Chondrocyte (in vitro differentiated cells): ENCODE measurements at places on chromosomes 1 and 21. TPM values are rescaled to one million over a fixed set of nuclear protein-coding genes. Genes with fewer than 3 reads are reported as not detected.
A peak's percentile ranks its signal among the peaks of the same experiment; 100 is the strongest.

DNA sequence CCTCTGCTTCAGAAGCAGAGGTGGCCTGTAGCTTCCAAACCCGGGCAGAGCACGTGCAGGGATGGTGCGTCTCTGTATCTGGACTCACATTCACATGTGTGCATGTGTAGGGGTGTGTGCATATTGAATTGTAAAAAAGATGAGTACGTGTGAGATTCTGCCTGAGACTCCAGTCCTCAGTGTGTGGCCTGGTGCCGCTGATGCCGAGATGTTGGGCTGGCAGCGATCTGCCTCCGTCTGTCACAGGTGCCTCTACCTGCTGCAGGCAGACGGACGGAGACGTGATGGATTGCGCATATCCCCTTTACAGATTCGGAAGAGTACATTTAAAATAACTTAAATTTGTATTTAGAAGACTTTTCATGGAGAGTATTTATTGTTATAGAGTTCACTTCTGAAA lies 53.6 kb downstream of the ADARB1 start:
- no peak overlapping the region for H3K4me3 ChIP-seq
- no peaks in the 10 kb centered on the region for H3K27me3 ChIP-seq
- peak overlapping the region; percentile 97 for H3K27ac ChIP-seq
- peaks cover 70% of the 10 kb centered on the region for H3K4me1 ChIP-seq
- DNase-seq, result no peak

GRCh38 chr1:43796111-43796581 lies 88.8 kb downstream of the ST3GAL3 start:
- peak overlapping the region; percentile 59 for H3K27ac ChIP-seq
- H3K4me1 ChIP-seq, result peaks cover 9% of the 10 kb centered on the region
- H3K27me3 ChIP-seq, result no peaks in the 10 kb centered on the region
- no peak overlapping the region for H3K4me3 ChIP-seq

- peak; percentile 96 for DNase-seq
- H3K4me3 ChIP-seq, result peak overlapping the region; percentile 68
- H3K4me1 ChIP-seq, result peaks cover 70% of the 10 kb centered on the region
These were observed 36.4 kb upstream of the HHAT start for GRCh38 chr1:210292231-210292871.

DNA sequence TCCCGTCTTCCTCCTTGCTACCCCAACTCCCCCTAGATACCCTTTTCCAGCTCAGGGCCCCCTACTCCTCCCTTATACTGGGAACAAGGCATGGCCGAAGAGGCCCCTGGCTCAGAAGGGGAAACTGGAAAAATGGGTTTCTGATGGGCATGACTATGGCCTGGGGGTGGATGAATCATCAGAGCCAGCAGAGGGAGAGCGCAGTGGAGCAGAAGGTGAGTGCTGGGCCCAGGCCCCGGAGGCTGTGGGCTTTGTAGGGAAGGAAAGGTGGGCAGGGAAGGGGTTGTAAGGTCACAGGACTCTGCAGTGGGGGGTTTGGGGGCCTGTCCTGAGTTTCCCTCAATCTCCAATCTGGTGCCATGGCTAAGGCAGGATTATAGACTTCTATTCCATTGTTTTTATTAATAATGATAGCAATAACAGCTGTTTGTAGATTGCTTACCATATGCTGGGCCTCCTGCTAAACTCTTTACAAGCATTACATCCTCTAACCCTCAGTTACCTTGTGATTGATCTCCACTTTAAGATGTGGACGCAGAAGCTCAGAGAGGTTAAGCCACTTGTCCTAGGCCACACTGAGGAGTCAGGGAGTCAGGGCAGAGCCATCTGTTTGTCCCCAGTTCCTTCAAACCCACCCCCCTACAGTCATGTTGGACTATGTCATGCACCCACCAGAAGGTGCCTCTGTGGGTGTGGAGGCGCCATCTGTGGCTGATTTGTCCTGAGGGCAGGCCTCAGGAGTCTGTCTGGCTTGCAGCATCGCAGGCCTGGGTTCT lies 36.2 kb upstream of the ZNF362 start:
- no peaks in the 10 kb centered on the region for H3K27me3 ChIP-seq
- DNase-seq, result no peak
- no peak overlapping the region for H3K27ac ChIP-seq
- H3K36me3 ChIP-seq, result peaks cover 3% of the 10 kb centered on the region

DNA sequence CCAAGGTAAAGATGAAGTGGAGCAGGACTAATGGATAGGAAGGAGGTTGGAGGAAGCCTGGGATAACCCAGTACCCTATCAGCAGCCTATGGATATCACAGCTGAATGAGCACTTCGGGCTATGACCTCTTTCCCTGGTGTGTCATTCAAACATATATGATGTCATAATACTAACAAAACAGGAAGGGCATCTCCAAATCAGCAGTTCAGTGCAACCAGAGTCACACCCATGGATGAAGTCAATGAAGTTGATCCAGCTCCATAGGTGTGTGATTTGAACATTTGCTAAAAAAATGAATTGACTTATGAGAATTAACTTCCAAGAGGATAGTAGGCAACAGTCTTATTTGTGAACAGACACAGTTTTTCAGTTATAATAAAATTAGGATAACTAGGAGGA lies 1.7 kb upstream of the C1orf116 start:
- H3K4me1 ChIP-seq, result no peaks in the 10 kb centered on the region
- peaks cover 21% of the 10 kb centered on the region for H3K27me3 ChIP-seq
- no peaks in the 10 kb centered on the region for H3K36me3 ChIP-seq
- no peak overlapping the region for H3K4me3 ChIP-seq

DNA sequence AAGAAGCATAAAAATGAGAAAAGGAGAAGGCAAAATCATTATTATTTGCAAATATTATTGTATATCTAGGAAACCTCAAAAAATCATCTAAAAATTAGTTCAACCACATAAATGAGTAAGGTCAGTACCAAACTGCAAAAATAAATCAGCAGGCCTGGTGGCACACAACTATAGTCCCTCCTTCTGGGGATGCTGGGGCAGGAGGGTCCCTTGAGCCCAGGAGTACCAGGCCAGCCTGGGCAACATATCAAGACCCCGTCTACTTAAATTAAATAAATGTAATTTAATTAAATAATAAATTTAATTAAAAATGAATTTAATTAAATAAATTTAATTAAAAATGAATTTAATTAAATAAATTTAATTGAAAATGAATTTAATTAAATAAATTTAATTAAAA lies 40.3 kb upstream of the TRIM67 start:
- no peak overlapping the region for H3K4me3 ChIP-seq
- H3K36me3 ChIP-seq, result peaks cover 9% of the 10 kb centered on the region
- no peak for DNase-seq

DNA sequence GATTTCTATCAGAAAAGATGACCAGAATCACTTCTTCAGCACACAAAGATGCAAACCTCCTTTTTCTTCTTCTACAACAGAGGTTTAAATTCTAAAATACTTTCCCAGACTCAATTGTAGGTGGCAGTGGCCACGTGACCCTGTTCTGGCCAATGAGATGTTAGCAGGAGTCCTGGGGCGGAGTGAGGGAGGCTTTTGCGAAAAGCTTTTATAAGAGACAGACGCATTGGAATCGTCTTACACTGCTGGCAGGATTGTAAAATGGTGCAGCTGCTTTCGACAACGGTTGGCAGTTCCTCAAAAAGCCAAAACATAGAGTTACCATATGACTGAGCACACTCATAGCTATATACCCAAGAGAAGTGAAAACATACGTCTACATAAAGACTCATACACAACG lies 87.0 kb upstream of the MAGI3 start:
- H3K4me1 ChIP-seq, result no peaks in the 10 kb centered on the region
- H3K27me3 ChIP-seq, result peaks cover 19% of the 10 kb centered on the region

- no peaks in the 10 kb centered on the region for H3K27me3 ChIP-seq
- H3K36me3 ChIP-seq, result no peaks in the 10 kb centered on the region
- peaks cover 49% of the 10 kb centered on the region for H3K4me1 ChIP-seq
- no peak for DNase-seq
These were observed 3.7 kb downstream of the CHD1L start for GRCh38 chr1:147246044-147246690.

GRCh38 chr1:237931581-237931980 lies 40.9 kb upstream of the ZP4 start:
- no peak for DNase-seq
- H3K27me3 ChIP-seq, result no peaks in the 10 kb centered on the region
- H3K4me1 ChIP-seq, result no peaks in the 10 kb centered on the region
- H3K36me3 ChIP-seq, result no peaks in the 10 kb centered on the region

GRCh38 chr1:18783705-18784481 lies 75.6 kb downstream of the TAS1R2 start:
- no peak overlapping the region for H3K27ac ChIP-seq
- DNase-seq, result no peak
- H3K27me3 ChIP-seq, result peaks cover 42% of the 10 kb centered on the region

- H3K27me3 ChIP-seq, result no peaks in the 10 kb centered on the region
- H3K27ac ChIP-seq, result no peak overlapping the region
- peaks cover 1% of the 10 kb centered on the region for H3K36me3 ChIP-seq
- H3K4me1 ChIP-seq, result peaks cover 31% of the 10 kb centered on the region
- no peak overlapping the region for H3K4me3 ChIP-seq
These were observed 158.8 kb upstream of the NFIA start for GRCh38 chr1:60923389-60924087.

DNA sequence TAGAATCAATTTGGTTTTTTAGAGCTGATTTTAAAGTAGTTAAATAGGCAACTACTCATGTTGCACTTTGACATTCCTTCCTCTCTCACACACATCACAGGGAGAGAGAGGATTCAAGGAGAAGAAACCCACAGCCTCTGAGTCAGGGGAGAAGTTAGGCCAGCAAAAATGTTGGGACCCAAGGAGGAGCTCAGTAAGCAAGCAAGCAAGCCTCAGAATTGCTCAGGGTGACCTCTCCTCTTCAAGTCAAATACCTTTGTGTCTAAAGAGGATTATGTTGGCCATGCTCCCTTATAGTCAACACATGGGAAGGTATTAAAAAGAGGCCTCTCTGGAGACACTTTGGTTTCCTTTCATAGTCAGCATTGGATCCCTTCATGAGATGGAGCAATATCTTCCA lies 80.5 kb upstream of the WARS2 start:
- H3K4me1 ChIP-seq, result peaks cover 6% of the 10 kb centered on the region
- no peak overlapping the region for H3K4me3 ChIP-seq
- DNase-seq, result no peak
- no peaks in the 10 kb centered on the region for H3K27me3 ChIP-seq

GRCh38 chr1:232179896-232180778 lies 449.8 kb downstream of the SIPA1L2 start:
- H3K36me3 ChIP-seq, result no peaks in the 10 kb centered on the region
- H3K4me3 ChIP-seq, result no peak overlapping the region

DNA sequence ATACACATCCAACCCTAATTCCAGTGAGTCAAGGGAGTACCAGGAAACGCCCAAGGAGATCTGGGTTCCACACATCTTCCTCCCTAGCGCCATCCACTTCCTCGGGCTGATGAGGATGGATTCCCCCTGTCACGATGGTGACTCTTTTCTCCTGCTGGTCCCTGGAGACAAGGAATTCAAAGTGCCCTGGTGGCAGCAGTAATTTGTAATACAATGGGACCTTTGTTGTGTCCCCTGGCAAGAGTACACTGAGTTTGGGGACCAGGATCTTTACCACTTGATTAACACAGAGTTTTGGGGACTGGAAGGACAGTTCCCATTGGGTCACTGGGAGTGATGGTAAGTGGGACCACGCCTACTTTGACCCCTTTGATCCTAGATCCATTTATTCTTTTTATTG lies 9.4 kb upstream of the JAK1 start:
- H3K27ac ChIP-seq, result no peak overlapping the region
- no peaks in the 10 kb centered on the region for H3K36me3 ChIP-seq
- H3K4me3 ChIP-seq, result no peak overlapping the region
- H3K27me3 ChIP-seq, result no peaks in the 10 kb centered on the region
- no peaks in the 10 kb centered on the region for H3K4me1 ChIP-seq

CFAP107 gene
- not detected in 3 replicates for total RNA-seq

PGLYRP4 gene
- total RNA-seq, result not detected in 3 replicates

TTLL10 gene
- not detected in 3 replicates for total RNA-seq

HEYL gene
- 11.8 to 65.1 TPM (median 63.2 TPM) in 3 replicates for total RNA-seq

KCNE2 gene
- 0.35 TPM in 1 of 3 replicates, not detected in the others for total RNA-seq

SYCP1 gene
- not detected in 3 replicates for total RNA-seq

BEND5 gene
- 1.5 to 4.2 TPM (median 2.2 TPM) in 3 replicates for total RNA-seq

SLC44A3 gene
- total RNA-seq, result 1.5 to 2.5 TPM (median 2.2 TPM) in 3 replicates

CDC42BPA gene
- 59.1 to 77.6 TPM (median 61.6 TPM) in 3 replicates for total RNA-seq
